ENCODE measurements at places on chromosomes 13 and 19.

DNA sequence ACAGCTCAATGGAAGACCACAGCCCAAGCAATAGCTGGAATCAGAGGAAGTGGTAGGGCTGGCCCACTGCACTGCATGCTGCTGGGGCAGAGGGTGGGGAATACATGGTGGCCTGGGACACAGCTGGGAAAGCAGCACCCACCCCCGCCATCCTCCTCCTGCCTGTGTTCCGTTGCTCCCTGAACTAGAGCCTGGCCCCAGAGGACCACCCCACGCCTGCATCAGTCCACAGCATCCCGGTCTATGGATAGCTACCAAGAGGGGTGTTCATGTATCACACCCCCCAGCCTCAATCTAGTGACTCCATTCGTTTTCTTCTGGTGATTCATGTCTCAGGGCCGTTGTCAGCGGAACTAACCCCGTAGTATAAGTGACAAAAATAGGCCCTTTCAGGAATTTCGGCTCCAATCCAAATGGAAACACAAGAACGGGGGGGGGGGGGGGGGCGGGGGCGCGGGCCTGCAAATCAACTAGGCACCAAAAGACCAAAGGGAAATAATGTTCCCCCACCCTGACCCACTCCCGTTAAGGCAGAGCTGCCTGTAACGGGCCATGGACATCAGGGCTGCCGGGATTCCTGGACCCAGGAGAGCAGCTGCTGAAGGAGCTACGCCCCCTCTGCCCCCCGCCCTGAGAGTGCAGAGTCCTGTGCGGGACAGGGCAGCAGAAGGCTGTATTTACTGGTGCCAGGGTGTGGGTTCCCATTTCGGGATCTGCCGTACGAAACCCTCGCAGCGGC, 18.9 kb upstream of the EPHX3 start:
- peak; percentile 51 for DNase-seq

DNA sequence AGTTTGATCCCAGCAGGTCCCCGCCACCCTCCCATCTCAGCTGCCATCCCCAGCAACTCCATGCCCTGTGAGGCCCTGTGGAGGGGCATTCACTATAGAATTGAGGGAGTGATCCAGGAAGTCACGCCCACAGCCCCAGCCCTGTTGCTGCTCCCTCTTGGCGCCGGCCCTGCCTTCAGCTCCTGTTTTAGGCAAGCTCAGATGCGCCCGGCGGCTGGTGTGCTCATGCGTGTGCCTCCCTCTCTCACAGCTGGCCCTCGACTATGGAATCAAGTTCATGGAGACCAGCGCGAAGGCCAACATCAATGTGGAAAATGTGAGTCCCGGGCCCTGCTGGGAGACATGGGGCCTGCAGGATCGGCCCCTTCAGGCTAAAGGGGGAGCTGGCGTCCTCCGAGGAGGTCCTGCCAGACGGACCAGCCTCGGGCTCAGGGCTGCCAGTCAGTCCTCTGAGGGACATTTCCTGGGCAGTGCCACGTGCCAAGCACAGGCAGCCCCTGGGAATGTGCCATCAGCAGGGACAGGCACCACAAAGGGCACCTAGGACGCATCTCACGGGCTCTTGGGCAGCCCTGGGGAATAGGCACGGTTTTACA, 15.6 kb upstream of the HSH2D start:
- DNase-seq = no peak

- peak; percentile 84 for DNase-seq
These were observed 48.6 kb upstream of the GTF3A start for GRCh38 chr13:27375686-27376326.

GRCh38 chr19:49845414-49845813, 5.5 kb upstream of the PTOV1 start:
- DNase-seq = no peak

DNA sequence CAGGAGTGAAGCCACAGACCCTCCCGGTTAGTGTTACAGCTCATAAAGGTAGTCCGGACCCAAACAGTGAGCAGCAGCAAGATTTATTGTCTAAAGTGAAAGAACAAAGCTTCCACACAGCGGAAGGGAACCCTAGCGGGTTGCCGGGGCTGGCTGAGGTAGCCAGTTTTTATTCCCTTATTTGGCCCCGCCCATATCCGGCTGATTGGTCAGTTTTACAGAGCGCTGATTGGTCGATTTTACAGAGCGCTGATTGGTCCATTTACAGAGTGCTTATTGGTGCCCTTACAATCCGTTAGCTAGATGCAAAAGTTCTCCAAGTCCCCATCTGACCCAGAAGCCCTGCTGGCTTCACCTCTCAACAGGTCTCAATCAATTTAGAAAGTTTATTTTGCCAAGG, 126.0 kb upstream of the RFC3 start:
- no peak for DNase-seq

GRCh38 chr19:38055655-38056521, 148.9 kb downstream of the SIPA1L3 start:
- DNase-seq = no peak

GRCh38 chr13:74040200-74040599, 94.0 kb downstream of the KLF12 start:
- DNase-seq = peak; percentile 9

DNA sequence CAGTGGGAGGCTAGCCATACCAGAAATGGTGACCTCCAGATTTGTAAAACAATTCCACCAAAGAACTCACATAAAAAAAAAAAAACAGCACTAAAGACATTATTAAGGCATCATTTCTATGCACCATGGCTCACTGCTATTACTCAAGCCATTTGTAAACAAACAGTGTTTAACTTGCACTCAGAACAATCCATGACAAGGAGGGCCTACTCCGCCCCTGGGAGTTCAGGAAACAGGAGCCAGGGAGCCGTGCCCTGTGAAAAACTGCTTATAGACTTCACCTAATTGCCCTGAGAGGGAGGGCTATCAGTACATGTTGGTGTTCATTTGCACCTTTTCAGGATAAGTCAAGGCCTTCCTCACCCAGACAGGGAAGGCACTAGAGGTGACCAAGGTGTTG, 103.2 kb downstream of the ZNF429 start:
- no peak for DNase-seq

DNA sequence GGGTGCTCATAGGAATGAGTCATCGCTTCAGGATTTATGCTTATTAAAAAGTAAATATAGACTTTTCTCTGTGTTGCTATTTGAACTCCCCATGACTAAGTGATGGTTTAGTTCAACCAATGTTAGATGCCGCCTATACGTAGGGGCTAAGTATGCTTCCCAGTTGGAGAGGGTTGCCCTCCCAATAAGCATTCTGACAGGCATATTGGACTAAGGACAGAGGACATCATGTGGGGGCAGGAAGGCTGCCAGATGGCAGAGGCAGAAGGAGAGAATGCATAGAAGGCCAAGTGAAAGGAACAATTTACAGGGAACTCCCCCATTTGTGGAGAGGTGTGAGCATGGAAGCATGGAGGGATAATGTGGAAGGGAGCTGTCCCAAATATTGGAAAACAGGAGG, 318.4 kb upstream of the OBI1 start:
- DNase-seq = no peak

DNA sequence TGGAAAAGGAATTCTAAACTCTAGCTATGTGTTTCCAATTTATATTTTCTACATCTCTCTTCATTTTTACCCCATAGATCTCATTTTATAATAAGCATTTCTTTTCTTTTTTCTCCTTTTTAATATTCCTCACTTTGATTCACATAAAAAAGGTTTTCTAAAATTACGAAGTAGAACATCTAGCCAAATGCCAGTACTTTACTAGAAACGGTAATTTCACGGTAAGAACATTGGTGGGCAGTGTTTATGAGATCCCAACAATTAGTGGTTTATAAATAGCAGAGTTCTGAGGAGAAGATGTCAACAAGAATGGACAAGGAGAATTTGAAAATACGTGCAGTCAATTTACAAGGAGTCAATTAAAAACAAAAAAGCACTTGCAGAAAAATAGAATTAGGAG, 94.8 kb downstream of the PCDH9 start:
- DNase-seq = no peak

- DNase-seq = no peak
These were observed 233.1 kb downstream of the LACC1 start for GRCh38 chr13:44112700-44113329.

GRCh38 chr19:42253245-42254088, 1.5 kb downstream of the ERF start:
- DNase-seq = peak; percentile 66

GRCh38 chr13:100106005-100106404, 17.1 kb downstream of the PCCA start:
- DNase-seq = no peak

GRCh38 chr19:55287361-55288079, 3.7 kb downstream of the BRSK1 start:
- no peak for DNase-seq

- DNase-seq = no peak
These were observed 1776.2 kb downstream of the PCDH9 start for GRCh38 chr13:65453982-65454381.

DNA sequence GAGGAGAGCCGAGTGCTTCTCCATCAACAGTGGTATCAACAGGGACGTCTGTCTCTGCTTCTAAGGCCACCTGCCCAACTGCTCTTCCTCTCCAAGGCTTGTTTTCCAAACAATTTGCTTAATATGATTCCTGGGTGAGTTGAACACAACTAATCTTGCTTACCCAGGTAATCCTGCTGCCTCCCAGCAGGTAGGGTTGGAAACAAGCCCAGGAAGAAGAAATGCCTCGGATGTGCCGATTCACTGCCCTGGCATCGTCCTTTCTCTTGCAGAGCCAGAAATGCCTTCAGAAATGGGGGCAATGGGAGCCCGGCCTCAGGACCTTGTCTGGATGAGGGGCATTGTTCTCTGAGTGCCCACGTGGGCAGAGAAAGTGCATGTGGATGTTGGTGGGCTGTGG, 51.9 kb upstream of the C1QTNF9B start:
- no peak for DNase-seq

DNA sequence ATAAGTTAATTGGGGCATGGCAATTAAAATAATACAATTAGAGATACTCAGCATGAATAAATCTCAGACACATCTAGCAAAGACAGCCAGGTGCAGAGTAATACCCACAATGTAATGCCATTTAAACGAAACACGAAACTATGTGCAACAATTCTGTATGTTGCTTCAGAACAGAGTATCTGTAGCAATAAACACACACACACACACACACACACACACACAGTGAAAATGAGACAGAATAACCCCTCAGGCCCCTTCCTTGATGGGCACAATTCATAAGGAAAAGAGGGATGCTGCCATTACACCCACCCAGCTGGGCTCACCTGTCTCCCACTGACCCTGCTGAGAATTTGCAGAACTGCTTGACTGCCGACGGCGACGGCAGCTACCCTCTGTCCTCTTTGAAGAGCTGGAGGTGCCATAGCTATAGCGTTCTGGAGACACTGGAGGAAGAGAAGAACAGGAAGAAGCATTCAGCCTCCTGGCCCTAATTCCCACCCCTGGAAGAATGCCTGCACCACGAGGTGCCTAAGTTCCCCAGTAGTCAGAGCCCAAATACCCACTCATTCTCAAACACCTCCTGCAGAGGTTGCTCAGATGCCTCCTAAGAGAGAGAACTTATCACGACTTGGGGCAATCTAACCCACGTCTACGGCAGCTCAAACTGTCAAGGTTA, 2.5 kb downstream of the DEDD2 start:
- DNase-seq = no peak

- no peak for DNase-seq
These were observed 97.5 kb downstream of the TNFSF11 start for GRCh38 chr13:42671502-42671901.

GRCh38 chr13:75585153-75585552, 35.6 kb downstream of the UCHL3 start:
- DNase-seq = no peak

GRCh38 chr19:57850553-57851017, 926 bp downstream of the ZNF587 start:
- DNase-seq = no peak

DNA sequence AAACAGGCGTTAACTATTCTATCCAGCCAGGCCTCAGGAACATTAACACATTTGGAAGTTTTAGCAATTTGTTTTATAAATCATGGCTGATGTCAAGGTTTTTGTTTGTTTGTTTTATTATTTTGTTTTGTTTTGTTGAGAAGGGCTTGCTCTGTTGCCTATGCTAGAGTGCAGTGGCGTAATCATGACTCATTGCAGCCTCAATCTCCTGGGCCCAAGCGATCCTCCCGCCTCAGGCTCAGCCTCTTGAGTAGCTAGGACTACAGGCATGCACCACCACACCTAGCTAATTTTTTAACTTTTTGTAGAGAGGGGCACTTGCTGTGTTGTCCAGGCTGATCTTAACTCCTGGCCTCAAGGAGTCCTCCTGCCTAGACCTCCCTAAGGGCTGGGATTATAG, 28.3 kb downstream of the NUP58 start:
- DNase-seq = no peak

DNA sequence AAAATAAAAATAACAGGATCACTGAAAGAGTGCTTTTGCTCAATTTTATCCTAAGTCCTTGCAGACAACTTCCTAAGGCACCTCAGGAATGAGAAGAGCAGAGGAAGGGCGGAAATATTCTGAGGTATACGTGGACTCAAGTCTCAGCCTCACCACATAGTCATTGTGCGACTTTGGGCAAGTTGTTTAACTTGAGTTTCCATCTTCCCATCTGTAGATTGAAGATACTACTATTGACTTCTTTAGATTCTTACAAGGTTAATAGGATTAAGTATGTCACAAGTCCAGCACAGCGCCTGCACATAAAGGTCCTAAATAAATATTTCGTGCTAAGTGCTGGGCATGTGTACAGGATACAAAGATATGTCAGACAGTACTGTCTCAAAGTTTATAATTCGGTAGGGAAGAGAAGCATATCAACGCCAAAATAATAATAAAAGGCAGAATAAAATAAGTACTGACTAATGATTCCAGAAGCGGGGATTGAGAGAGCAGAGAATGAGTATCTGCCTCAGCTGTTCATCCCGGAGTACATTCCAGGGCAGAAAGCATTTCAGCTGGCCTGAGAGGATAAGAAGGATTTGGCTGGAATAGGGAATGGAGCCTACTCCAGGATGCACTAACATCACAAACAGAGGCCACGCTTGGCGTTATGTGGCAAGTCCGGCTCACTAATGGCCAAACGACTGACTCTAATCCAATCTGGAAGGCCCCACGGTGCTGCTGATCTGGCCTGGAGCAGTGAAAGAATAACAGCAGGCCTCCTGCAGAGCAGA, 139.7 kb downstream of the FLT1 start:
- no peak for DNase-seq

Measured in GM03348 (cell line).